ENCODE measurements at places on chromosomes 13 and 19.
A peak's percentile ranks its signal among the peaks of the same experiment; 100 is the strongest.

GRCh38 chr19:15584541-15585115 lies 30.4 kb upstream of the CYP4F8 start:
- peak; percentile 71 for DNase-seq

DNA sequence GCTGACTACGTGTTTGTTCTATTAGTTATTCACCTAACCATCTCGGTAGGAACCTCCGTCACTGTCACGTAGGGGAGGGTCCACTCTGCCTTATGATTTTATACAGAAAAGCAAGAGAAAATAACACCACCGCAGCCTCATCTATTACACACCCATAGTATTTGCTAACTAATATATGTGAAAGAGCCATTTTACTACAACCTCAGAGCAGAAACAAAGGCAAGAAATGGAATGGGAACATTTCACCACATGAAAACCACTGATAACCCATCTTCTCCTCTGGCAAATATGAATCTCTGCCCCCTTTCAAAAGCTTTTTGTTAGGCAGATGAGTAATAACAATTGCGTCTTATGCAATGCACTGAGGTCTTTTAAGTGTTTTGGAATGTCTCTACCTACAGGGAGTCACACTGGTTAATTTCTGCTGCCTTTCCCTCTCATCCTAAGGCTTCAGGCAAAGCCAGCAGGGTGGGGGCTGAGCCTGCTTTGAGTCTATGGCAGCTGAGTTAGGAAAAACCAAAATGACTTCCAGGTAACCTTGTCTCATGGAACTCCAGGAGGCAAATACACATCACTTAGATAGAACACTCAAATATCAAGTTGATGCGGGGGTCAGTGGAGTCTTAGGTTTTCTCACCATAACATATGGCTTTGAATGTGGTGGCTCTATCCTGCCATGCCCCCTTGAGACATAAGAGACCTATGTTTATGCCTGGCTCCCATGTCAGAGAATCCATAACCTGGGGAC lies 15.0 kb downstream of the TSHZ3 start:
- DNase-seq, result no peak

GRCh38 chr13:23050126-23050525 lies 130.7 kb upstream of the SGCG start:
- DNase-seq, result no peak

DNA sequence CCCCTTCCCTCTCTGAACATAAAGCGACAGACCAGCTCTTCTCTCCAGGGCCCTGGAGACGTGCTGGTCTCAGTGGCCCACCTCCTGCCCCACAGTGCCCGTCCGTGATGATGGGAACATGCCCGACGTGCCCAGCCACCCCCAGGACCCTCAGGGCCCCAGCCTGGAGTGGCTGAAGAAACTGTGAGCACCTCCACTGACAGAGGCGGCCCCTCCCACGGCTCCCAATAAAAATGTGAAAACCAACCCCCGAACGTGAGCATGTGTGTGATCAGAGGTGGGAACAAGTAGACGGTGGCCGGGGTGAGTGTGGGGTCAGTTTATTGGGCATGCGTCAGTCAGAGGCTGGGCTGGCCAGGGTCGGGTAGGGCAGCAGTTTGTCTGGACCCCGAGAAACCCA lies 4.1 kb downstream of the NDUFA3 start:
- no peak for DNase-seq

DNA sequence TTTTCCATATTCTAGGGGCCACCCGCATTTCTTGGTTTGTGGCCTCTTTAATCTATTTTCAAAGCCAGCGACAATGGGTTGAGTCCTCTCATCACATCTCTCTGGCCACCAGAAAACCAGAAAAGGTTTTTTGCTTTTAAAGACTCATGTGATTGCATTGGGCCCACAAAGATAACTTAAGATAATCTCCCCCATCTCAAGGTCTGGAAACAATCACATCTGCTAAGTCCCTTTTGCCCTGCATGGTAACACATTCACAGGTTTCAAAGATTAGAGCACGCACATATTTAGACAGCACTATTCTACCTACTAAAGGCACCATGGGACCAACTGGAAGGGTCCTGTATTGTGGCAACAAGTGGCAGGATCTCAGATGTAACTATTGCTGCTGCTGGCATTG lies 147.0 kb upstream of the MIR17HG start:
- no peak for DNase-seq

GRCh38 chr19:51196181-51196580 lies 28.7 kb upstream of the CD33 start:
- no peak for DNase-seq

DNA sequence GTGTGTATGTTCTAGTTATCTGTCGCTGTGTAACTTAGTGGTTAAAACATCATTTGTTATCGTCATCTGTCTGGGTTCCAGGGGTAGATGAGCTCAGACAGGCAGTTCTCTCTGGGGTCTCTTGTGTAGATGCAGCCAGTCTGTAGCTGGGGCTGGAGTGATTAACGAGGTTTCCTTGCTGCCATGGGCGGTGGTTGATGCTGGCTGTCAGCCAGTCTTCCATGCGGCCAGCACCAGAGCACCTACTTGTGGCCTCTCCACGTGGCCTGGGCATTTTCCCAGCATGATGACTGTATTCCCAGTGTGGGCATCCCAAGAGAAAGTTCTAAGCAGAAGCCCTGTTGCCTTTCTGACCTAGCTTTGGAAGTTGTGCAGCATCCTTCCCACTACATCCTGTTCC lies 10.7 kb downstream of the ERCC5 start:
- no peak for DNase-seq

DNA sequence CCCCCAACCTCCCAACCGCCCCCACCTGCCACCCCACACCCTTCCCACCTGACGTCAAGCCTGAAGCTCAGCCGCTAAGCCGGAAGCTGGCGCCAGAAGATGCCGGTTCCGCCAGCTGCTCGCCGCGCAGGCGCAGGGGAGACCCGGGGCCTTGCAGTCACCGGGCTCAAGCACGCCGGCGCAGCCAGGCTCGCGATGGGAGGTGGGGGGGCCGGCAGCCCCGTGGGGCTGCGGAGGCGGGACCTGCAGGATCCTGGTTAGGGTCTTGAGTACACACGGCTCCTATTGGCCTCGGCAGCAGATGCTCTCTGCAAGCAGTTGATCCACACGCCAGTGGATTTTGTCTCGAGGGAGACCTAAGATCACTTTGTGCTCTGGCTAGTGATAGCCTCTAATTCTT lies at the start of gene LIG4:
LIG4 (minus strand) TSS at position 101 of the 400 bp plus-strand sequence. CDS start 4,268 bp downstream, outside the sequence.
- DNase-seq, result peak; percentile 89

GRCh38 chr13:25088562-25089221 lies 7.2 kb upstream of the PABPC3 start:
- no peak for DNase-seq

DNA sequence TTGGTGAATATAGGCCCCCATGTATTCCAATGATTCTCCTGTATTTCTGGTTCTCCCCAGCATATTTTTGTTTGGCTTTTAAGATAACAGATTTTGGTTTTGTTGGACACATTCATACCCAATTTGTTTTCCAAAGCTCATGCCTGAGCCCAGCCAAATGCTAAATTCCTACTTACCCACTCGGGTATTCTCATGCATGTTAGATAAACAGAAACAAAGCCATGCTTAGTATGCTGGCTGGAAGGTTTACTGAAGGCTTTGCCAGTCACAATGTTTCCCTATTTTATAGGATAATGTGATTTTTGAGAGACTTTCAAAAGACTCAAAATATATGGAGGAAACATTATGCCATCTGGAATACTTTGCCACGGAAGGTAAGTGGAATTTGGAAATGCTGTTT lies 206.8 kb downstream of the ATP8A2 start:
- DNase-seq, result no peak

- no peak for DNase-seq
These were observed 123.3 kb downstream of the AKAP11 start for GRCh38 chr13:42395086-42395821.

GRCh38 chr19:47158879-47159503 lies 28.4 kb downstream of the SAE1 start:
- no peak for DNase-seq

GRCh38 chr19:46984077-46985010 lies 35.3 kb upstream of the NPAS1 start:
- no peak for DNase-seq

GRCh38 chr19:7706955-7707456 lies 5.1 kb upstream of the FCER2 start:
- DNase-seq, result no peak

- no peak for DNase-seq
These were observed 8.6 kb downstream of the EFNB2 start for GRCh38 chr13:106526738-106527444.

GRCh38 chr13:22027566-22027965 lies 356.7 kb downstream of the FGF9 start:
- no peak for DNase-seq

DNA sequence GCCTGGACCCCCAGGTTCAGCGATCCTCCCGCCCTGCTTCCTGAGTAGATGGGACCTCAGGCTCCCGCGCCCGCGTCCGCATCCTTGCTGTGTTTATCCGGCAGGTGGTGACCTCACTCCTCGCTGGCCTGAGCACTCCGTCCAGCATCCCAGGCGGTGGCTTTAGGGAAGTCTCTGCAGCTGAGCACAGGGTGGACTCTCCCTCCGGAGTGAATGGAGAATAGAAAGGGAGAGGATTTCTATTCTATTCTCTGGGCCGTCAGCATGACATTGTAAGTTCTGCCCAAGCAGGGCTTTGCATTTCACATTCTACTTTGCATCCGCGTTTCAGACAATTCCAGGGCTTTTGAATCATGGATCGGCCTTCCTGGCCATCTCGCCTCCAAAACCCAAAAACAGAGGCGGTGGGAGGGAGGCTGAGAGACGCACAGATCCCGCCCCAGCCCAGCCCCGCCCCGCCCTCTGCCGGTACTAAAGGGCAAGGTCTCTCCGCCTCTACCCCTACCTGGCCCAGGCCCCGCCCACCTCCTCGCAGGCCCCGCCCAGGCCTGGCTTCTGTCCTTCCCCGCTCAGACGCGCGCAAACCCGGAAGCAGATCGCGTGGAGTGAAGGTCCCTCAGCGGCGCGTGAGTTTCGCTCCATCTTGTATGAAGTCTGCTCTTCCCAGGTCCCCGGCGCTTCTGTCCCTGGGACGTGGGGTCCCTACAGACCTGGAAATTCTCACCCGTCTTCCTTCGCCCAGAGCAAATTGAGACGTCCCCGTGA lies at the start of gene ZNF525:
ZNF525 (plus strand) TSS at position 572 of the 765 bp plus-strand sequence. CDS start 6,577 bp downstream, outside the sequence.
- peak; percentile 94 for DNase-seq

DNA sequence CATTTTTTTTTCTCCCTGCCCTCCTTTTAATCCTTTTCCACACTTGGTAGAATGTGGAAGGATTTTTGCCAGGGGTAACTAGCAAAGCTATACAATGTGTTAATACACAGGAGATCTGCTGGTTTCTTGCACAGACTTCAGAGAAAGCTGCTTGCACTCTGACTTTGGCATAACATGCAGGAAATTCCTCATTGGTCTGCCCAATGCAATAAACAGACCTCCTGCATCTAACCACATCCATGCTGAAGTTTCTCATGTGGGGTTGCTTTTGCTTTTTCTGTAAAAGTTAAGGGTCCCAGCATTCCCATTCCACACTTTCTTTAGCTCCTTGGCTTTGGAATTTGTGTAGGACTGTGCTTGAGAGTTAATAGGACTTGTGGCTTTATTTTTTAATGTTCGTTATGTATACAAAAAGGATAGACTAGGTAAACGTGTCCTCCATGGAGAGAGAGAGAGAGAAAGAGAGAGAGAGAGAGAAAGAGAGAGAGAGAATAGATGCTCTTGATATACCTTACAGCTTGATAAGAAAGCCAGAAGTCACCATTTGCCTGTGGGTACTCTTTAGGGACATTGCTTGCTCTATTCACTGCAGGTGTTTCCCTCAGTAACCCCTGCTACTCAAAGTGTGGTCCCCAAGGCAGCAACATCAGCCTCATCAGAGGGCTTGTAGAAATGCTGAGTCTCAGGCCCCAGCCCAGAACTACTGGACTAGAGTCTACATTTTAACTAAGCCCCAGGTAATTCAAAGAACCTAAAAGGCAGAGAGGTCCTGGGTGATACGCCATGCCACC lies 170.5 kb downstream of the SHISA2 start:
- no peak for DNase-seq

DNA sequence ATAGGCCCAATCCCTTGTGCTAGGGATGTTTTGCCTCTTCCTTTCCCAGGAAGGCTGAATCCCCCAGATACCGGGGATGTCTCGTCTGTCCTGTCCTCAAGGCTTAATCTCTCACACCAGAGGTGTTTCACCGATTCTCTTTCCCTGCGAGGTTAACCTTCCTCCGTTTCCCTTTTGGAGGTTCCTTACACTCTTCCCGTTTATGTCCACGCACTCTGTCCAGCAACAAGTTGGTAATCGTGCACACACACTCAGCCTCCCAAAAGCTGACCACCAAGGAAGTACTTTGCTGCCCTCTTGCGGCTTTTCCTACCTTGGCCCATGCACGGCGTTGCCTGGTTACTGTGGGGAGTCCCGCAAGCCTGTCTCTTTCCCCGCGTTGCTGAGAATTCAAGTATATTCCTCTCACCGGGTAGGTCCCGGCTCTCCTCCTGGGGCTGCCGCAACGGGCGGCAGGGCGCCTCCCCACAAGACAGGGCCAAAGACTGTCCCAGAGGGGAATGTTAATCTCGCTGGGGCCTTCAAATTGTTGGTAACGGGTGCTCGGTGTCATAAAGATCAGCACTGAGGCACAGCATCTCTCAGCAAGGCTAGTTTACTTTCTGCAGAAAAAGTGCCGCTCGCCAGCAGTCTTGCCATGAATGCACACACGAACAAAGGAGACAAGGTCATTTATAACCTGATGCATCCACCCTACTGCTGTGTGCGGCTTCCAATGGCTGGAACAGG lies 36.7 kb upstream of the CD177 start:
- no peak for DNase-seq

DNA sequence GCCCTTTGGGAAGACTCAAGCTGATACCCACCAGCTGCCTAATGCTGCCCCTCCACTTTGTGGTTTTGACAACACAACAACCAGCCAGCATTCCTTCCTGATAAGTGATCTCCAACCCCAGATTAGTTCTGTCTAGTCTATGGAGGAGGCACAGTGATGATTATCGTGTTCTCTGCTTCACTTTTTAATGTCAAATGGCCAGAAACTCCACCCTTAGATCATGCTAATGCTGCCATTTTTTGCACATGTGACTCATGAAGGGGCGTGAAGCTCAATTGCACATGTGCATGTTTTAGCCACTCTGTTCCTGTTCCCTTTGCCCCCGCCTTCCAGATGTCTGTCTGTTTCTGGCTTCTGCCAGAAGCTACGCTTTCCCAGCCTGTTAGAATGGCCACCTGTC lies 199.8 kb downstream of the COG6 start:
- no peak for DNase-seq

GRCh38 chr19:54418030-54418929 lies 3.0 kb downstream of the TTYH1 start:
- no peak for DNase-seq

GRCh38 chr13:110714797-110715394 lies 1.4 kb downstream of the ING1 start:
- no peak for DNase-seq

- DNase-seq, result no peak
These were observed 81.8 kb upstream of the STARD13 start for GRCh38 chr13:33367171-33367895.

- peak; percentile 77 for DNase-seq
These were observed 49.9 kb downstream of the AP1M1 start for GRCh38 chr19:16247353-16248182.
